Stimulated activated CD8-positive, alpha-beta memory T cell treated with anti-CD3 and anti-CD28 coated beads, Interleukin-7, amount 100 ng/mL, for 1 hour (primary cell): ENCODE measurements at places on chromosomes 16 and 17.

DNA sequence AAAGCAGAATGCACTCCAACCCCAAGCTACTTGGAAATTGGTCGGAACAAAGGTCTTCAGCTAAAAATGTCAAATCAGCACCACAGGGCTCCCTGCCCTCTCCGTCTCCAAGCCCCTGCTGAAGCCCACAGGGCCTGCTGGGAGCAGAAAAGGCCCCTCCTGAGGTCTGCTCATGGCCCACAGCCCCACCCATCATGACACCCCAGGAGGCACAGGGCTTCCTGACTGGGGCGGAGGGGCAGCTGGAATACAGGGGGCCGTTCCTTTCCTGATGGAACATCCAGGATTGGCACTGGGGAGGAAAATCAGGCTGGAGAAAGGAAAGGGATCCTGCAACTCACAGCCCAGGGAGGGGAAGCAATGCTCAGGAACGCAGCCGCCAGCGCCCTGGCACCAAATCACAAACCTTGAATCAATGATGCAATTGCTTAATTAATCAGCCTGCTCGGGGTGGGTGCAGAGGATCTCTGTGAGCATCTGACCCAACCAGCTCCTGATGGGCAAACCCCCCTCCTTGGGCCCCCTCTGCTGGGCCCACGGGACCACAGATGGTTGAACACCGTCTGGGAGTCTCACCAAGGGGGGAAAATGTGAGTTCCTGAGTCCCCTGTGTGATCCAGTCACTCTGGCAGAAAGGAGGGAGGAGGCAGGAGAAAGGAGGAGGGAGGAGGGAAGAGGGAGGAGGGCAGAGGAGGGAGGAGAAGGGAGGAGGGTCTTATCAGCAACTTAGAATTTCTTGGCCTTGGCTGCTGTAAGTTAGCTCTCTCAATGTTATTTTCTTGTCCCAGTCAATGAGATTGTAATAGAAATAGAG is 155.5 kb downstream of the ZNF423 start:
- DNase-seq = no peak

- DNase-seq = no peak
These were observed 7.7 kb upstream of the PPL start for GRCh38 chr16:4944333-4945281.

DNA sequence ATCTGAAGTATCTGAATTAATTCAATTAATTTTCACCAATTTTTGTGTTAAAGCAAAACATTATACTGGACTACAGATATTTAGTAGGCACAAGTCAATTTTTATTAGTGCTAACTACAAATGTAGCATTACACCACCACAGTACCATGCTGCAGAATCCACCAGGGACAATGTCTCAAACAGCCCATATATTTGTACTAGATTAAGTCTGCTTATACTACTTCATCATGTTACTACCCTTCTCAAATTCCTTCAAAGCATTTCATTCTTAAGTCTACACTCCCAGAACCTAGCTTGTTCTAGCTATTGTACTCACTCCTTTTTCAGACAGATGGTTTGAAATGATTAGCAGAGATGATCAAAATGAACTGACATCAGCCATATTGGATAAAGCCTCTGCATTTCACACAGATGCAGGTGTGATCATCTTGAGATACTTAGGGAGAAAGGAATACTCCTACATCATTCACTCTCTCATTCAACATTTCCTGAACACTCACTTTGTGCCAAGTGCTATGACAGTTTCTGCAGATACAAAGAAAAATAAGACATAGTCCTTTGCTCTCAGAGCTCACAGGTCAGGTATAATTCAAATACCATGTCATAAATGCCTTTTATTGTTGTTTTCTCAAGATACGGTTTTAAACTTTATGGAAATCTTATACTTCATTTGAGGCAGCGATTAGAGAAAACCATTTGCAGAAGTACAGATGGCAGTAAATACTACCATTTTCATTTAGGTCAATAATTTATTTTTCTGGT is 47.7 kb downstream of the SMURF2 start:
- DNase-seq = no peak

DNA sequence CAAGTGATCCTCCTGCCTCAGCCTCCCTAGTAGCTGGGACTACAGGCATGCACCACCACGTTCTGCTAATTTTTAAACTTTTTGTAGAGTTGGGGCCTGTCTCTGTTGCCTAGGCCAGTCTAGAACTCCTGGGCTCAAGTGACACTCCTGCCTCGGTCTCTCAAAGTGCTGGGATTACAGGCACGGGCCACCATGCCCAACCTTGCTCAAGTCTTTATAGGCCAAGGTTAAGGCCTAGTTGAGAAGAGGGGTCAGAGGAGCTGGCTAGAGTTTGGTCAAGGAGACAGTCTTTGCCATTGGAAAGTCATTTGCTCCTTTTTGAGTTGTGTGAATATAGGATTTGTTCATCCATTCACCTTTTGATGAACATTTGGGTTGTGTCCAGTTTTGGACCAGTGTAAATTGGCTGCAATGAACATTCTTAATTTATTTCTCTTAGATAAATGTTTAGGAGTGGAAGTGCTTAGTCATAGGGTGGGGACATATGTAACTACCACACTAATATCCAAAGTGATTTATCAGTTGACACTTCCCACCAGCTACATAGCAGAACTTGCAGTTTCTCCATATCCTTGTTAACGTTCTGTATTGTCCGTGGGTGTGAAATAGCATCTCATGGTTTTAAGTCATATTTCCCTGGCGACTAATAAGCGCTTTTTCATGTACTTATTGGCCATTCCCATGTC is 30.7 kb upstream of the ARHGAP17 start:
- no peak for DNase-seq

DNA sequence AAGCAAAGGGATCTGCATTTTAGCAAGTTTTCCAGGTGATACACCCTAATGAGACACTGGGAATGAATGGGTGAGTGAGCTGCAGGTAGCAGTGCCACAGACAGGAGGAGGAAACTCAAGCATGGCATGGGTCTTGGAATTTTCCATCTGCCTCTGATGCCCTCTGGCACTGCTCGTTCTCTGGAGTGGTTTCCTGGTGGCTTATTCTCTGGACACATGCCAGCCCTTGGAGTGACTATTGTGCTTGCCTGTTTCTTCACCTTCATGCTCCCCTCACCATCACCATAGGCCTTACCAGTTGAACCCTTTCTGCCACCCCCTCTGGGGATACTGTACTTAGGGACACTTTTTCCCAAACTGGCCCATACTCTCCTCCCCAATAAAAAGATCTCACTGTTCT is 1.6 kb downstream of the COASY start:
- DNase-seq = no peak

DNA sequence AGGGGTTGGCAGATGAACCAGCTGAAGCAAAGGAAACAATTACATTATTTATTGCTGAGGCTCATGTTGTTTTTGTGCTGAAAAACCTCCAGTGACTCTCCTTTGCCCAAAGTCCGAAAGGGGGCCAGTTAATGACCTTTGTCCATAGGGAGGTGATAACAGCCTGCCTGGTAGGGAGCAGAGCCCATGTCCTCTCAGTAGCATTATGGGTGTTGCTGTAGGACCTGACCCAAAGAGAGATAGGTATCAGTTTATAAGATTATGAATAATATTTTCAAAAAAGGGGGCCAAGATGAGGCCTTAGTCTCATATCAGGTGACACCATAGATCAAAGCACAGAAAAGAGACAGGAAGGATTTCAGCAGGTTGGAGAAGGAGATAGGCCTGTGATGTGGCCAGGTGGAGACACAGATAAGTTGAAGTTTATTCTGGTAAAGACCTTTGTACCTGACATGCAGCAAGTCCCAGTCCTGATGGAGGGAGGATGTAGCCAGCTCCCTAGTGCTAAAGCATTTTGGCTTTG is 55.1 kb downstream of the CENPV start:
- DNase-seq = no peak

DNA sequence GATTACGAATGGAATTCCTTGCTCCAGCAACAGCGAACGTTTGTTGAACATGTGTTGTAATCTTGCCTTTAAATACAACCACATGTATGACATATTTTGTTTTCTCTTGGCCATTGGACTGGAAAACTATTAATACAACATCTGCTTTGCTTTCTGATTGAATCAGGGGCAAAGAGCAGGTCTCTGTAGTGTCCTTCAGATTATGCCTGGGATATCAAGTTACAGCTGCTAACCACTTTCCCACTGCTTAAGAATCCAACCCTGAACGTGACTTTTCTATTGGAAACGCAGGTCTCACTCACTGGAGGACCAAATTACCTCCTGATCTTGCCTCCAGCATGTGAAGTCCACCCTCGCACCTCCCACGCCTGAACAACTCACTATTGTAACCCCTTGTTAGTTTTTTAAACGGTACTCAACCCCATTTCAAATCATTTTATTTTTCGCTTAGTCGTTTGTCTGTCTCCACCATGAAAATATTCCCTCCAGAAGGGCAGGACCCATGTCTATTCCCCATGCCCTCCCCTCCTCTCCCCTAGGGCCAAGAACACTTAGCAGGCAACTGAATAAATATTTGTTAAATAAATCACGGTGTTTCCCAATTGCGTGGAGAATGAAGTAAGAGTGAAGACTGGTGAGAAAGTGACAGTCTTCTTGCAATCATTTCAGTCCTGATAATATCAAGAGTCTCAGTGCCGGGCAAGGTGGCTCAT is 57.4 kb upstream of the MRTFB start:
- DNase-seq = no peak

GRCh38 chr16:23359092-23359760 is 57.1 kb downstream of the SCNN1B start:
- DNase-seq = no peak

DNA sequence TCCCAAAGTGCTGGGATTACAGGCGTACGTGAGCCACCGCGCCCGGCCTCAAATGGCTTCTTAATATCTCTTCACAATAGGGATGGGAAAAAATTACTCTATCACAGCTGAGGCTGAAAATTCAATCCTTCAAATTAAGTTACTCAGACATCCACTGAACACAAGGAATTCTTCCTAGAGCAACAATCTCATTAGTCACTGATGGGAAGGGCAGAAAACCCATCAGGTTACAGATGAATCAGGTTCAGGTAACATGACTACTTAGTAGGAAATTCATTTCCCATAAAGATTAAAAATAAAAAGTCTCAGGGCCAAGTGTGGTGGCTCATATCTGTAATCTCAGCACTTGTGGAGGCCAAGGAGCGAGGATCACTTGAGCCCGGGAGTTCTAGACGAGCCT is 42.5 kb upstream of the ABR start:
- DNase-seq = no peak
